ENCODE measurements at places on chromosomes 11 and 22.

- no peak for DNase-seq
These were observed 34.5 kb downstream of the COMMD9 start for GRCh38 chr11:36254713-36255112.

- no peak for DNase-seq
These were observed 1022.2 kb downstream of the BRD1 start for GRCh38 chr22:48805516-48805915.

DNA sequence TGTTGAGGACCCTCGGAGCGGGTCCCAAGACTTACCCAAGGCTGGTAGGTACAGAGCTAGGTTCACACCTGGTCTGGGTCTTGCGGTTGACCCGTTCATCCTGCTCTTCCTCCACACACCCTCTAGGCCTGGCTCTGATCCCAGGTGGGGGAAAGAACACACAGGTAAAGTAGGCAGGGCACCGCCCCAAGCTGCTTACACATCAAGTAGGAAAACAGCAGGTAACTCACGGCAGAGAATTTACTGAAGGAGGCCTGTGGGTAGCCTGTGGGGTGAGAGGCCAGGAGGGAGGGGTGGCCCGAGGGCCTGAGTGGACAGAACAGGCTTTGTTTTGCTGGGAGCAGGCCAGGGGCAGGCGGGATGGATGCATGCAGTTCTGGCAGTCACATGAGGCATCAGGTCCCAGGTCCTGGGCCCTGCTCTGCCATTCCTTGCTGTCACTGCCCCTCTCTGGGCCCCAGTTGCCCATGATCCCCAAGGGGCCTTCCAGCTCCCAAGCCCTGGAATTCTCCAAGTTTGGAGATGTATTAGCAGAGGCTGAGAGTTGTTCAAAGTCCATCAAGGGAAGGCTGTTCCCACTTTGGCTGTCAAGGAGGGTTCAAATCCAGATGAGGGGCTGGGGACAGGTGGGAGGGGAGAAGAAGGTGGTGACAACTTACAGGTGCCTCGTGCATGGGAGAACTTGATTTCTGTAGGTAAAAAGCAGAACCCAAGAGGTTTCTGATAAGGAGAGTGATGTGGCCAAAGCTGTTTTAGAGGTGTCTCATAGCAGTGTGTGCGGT, 5.7 kb downstream of the TSKU start:
- no peak for DNase-seq

DNA sequence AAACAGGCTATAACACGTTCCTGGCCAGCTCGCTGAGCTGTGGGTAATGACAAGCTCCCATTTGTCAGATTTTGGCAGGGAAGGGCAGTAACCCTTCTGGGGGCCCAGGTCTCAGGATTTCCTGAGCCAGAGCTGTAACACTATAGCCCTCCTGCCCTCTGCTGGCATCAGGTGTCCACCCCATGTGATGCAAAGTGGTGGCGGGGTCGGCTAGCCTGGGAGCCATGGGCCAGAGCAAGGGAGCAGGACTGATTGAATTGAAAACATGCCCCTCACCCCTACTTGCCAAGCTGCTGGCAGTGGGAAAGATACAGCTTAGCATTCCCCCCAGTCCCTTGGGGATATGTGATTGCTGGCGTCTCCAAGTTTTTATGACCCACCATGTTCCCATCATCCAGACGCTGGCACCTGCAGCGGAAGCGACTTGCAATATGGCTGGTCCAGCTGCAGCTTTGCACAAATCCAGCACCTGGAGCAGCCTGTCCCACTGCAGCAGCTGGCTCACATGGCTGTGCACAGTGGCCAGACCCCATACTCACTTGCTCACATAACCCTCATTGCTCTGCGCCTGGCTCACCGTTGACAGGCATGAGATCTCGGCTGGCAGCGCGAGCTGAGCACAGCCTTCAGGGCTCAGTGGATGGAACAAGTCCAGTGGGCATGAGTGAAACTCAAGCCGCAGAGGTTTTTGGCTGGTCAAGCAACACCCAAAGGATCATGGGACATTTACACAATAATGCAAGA, 1147.8 kb downstream of the JRKL start:
- no peak for DNase-seq

DNA sequence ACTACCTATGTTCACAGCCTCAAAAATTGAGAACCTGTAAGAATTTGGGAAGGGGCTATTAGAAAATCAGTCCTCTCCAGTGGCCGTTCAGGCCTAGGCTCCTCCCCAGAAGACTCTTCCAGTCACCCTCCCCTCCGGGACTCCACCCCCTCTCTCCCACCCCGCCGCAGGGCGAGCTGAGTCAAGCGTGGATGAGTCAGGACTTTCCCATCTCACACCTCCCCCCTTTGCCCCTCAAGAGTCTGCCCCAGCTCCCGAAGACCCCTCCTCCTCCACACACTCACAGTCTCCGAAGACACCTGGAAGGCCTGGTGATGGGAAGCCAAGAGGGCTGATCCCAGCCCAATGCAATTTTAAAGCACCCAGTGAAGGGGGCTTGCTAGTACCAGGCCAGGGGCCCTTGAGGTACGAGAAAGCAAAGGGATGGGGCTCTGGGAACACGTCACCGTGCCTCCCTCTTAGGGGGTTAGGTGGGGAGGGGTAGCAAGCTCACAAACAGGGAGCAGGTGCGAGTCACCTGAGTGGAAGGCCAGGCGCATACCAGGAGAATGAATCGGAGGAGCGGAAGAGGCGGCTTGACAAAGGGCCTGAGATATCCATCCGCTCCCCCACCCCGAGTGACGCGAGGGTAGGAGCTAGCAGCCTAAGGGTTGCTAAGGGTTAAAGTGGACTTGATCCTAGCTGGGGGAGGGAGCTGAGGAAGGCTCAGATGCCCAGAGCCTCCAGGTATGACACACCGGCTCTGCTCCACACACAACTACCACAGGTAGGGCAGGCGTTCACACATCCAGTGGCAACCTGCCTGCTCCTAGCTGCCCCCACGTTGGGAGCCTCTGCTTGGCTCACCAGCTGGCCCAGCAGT, 13.6 kb downstream of the BCL9L start:
- peak; percentile 54 for DNase-seq

GRCh38 chr11:120178561-120179056, 32.2 kb upstream of the OAF start:
- no peak for DNase-seq

DNA sequence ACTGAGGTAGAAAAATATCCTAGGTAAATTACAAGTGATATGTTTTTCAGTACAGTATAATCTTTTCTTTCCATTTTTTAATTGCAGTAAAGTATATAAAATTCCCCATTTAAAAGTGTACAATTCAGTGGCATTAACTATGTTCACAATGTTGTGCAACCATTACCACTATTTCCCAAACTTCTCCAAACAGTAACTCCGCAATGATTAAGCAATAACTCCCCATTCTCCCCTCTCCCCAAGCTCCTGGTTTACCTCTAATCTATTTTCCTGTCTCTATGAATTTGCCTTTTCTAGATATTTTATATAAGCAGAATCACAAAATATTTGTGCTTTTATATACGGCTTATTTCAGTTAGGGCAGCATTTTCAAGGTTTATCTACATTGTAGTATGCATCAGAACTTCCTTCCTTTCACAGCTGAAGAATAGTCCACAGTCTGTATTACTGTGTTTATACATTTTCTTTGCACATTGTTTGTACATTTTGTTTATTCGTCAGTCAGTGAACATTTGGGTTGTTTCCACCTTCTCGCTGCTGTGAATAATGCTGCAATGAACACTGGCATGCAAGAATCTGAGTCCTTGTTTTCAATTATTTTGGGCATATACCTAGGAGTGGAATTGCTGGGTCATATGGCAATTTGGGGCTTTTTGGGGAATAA, 110.7 kb downstream of the RPL27A start:
- no peak for DNase-seq

- DNase-seq, result no peak
These were observed 101.8 kb downstream of the KIRREL3 start for GRCh38 chr11:126898802-126899201.

- no peak for DNase-seq
These were observed 68.1 kb upstream of the FGF3 start for GRCh38 chr11:69887330-69887729.

- DNase-seq, result no peak
These were observed 199.9 kb downstream of the MAML2 start for GRCh38 chr11:96143041-96143521.

All from stimulated activated CD8-positive, alpha-beta memory T cell treated with anti-CD3 and anti-CD28 coated beads, Interleukin-7, amount 100 ng/mL, for 1 hour (primary cell).